ENCODE measurements at places on chromosomes 16 and 17. TPM values are rescaled to one million over a fixed set of nuclear protein-coding genes. Genes with fewer than 3 reads are reported as not detected.

CACNA1H gene
- polyA plus RNA-seq: 27.6 TPM

CIBAR2 gene
- 0.36 TPM for polyA plus RNA-seq

CCL7 gene
- polyA plus RNA-seq: not detected

PLCD3 gene
- 35.7 TPM for polyA plus RNA-seq

CPSF4L gene
- not detected for polyA plus RNA-seq

CHST5 gene
- 0.47 TPM for polyA plus RNA-seq

PTGES3L gene
- 1.1 TPM for polyA plus RNA-seq

EIF3CL gene
- polyA plus RNA-seq: 139 TPM

CDRT4 gene
- 7.8 TPM for polyA plus RNA-seq

CCL16 gene
- 0.42 TPM for polyA plus RNA-seq

ABCA8 gene
- 1.6 TPM for polyA plus RNA-seq

CCL2 gene
- 17.8 TPM for polyA plus RNA-seq

TACO1 gene
- polyA plus RNA-seq: 23.1 TPM

Data from renal pelvis (tissue), 12 donors.